ENCODE measurements at places on chromosomes 12 and 14.

- DNase-seq = no peak
Measured at GRCh38 chr12:18217966-18218365, 43.4 kb upstream of the PIK3C2G start.

- DNase-seq = no peak
Measured at GRCh38 chr12:58918469-58918844, 1.8 kb downstream of the LRIG3 start.

DNA sequence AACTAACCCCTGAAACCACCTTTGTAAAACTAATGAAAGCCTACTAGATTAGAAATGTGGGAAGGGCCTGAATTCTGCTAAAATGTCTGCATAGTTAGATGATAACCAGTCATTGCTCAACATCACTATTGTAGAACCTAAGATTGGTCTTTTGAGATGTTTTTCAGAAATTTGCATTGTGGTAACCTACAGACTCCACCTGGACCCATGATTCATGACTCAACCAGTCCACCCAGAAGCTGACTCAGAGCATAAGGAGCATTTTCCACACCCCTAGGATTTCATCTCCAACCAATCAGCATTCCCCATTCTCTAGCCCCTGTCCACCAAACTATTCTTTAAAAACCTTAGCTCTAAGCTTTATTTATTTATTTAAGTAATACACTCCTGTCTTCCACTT is 30.4 kb upstream of the CHGA start:
- DNase-seq = no peak

DNA sequence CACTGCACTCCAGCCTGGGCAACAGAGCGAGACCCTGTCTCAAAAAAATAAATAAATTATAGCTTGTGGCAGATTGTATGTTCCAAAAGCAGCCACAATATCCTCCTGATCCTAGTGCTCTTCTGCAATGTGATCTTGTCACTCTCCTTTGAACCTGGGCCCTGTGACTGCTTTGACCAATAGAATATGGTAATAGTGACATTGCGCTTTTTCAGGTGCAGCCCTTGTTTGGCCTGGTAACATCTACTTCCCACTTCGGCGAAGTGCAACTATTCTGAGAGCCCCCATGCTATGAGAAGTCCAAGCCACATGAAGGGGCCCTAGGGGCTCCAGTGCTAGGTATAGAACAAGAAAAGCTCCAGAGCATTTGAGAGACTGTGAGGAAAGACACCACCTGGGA is 31.1 kb upstream of the DENND5B start:
- no peak for DNase-seq

GRCh38 chr12:91565246-91565645 is 382.6 kb upstream of the DCN start:
- peak; percentile 16 for DNase-seq

- no peak for DNase-seq
Measured at GRCh38 chr12:131694116-131694838, 16.6 kb upstream of the SFSWAP start.

DNA sequence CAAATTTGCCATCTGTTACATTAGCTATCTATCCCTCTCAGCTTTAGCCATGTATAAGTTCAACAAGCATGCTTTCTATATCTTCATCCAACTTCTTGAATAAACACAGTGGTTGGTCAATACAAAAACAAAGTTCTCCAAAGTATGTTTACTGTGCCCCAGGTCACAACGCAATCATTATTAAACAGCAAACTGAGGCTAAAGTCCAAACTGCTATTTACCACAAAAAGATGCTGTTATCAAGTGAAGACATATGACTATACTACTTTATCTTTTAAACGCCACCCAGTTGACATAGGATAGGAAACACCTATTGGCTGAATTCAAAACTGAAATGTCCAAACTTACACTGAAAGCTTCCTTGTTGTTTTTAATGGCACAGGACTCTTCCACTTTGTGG is 11.7 kb downstream of the ZCCHC8 start:
- no peak for DNase-seq

- no peak for DNase-seq
Measured at GRCh38 chr12:209851-210250, 4.1 kb downstream of the SLC6A12 start.

- DNase-seq = no peak
Measured at GRCh38 chr12:43964961-43965360, 129.1 kb downstream of the TMEM117 start.

- DNase-seq = no peak
Measured at GRCh38 chr14:36162267-36162666, 14.3 kb downstream of the PTCSC3 start.

- no peak for DNase-seq
Measured at GRCh38 chr12:57103856-57104255, 7.3 kb downstream of the STAT6 start.

- no peak for DNase-seq
Measured at GRCh38 chr12:117318591-117318990, 42.8 kb downstream of the NOS1 start.

- DNase-seq = no peak
Measured at GRCh38 chr12:87923361-87923760, 105.8 kb downstream of the C12orf50 start.

DNA sequence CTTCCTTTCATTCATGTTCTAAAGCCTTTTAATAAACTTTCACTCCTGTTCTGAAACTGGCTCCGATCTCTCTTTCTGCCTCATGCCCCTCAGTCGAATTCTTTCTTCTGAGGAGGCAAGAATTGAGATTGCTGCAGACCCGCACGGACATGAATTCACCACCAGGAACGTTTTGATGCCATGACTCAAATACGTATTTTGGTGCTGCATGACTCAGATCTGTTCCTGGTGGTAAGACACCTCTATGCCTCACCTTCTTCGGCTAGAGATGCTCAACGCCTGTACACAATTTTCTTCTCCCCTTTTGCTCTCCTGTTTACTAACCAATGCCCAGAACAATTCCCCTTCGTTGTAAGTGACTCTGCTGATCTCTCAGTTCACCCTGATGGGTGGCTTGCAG is 52.0 kb upstream of the RIMBP2 start:
- DNase-seq = no peak

DNA sequence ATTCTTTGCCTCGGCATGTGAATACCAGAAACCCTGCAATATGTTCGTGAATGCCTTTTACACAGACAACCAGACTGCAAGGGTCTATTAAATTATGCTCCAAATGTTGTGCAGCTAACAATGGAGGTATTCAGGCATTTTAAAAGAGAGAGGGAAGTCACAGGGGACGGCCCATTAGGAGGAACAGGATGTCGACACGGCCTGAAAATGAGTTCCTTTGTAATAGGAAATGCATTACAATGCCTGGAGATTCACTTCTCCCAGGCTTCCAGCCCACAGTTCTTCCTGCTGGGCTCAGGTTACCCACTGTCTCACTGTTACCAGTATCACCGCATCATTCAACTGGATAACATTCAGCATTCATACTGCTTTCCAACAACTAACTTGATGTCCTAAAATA is 2.5 kb downstream of the DUSP6 start:
- DNase-seq = no peak

GRCh38 chr12:3038926-3039510 is 38.2 kb upstream of the TSPAN9 start:
- no peak for DNase-seq

DNA sequence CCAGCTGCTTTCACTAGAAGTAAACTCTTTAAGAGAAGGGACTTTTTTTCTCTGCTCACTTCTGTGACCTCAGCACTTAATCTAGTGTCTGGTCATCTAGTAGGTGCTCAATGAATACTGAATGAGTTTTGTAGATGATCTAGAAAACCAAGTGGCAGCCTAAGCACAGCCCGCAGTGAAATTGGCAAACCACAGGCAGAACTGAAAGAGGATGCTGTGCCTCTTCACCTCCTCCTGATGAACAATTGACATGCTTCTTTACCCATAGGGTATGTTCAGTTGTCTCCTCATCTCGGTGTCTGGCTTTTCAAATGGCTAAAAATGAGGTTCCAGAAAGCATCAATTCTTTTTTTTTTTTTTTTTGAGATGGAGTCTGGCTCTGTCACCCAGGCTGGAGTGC is 399.5 kb downstream of the RMST start:
- DNase-seq = no peak

GRCh38 chr12:57797933-57798332 is 15.3 kb downstream of the TSFM start:
- DNase-seq = no peak

GRCh38 chr12:11746940-11747716 is 97.7 kb downstream of the ETV6 start:
- DNase-seq = no peak

GRCh38 chr12:73547421-73547820 is 990.2 kb upstream of the ATXN7L3B start:
- DNase-seq = no peak

DNA sequence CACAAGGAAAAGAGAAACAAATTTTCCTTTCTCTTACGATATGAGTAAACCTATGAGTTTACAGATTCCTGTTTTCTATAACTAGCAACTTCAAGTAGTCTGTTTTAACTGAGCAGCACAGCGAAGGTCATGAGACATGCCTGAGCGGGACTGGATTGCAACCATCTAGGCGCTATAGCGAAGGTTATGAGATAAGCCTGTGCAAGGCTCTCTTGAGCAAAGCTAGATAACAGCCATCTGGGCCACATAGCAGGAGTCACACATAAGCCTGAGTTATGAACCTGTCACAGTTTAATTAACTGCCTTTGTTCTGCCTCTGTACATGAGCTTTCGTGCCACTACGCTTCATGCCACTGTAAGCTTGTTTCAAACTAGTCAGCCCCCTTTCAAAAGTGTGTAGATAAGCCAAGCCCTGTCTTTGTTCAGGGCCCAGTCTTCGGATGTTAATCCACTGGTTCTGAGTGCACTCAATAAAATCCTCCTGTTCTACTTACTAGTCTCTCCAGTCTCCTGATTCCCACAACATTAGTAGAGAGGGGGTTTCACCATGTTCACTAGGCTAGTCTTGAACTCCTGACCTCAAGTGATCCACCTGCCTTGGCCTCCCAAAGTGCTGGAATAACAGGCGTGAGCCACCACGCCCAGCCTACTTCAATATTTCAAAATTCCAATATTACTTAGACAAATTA is 47.1 kb downstream of the SEC23A start:
- no peak for DNase-seq

DNA sequence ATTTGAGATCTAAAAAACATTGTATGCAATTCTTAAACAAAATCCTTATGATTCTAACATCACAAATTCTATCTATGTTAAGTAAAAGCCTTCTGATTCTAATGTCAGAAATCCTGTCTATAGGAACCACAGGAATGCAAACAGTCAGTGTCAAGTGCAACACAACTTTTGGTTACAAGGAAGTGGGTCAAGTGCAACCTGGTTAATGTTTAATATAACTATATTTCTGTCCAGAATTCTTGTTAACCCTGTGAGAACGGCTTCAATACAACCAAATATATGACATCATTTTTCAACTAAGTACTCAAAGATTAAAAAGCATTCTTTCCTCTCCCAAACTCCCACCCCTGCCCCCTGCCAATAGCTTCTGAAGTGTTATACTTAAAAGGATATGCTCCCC is 107.9 kb upstream of the PLEKHA5 start:
- no peak for DNase-seq

GRCh38 chr12:50924131-50924438 is 28.3 kb upstream of the HIGD1C start:
- no peak for DNase-seq

GRCh38 chr14:70999117-70999516 is 91.9 kb downstream of the PCNX1 start:
- no peak for DNase-seq

DNA sequence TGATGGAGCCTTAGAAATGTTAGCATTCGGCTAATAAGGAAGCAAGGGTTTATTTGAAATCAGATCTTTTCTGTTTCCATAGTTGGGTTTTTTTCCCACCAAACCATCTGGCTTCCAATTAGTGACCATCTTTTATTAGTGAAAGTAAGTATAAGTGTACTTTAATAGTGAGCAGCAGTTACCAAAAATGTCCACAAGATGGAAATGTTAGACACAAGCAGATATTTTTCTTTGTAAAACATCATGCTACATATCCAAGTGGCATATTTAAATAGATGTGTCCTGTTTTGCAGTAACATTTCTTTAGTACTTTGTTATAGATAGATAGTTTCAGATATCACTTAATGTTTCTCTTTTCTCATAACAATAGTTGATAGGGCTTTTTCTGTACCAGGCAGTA is 28.8 kb downstream of the YEATS4 start:
- DNase-seq = no peak

- DNase-seq = no peak
Measured at GRCh38 chr14:91298576-91298975, 54.1 kb upstream of the GPR68 start.

- DNase-seq = no peak
Measured at GRCh38 chr14:89171628-89172027, 245.4 kb downstream of the FOXN3 start.

DNA sequence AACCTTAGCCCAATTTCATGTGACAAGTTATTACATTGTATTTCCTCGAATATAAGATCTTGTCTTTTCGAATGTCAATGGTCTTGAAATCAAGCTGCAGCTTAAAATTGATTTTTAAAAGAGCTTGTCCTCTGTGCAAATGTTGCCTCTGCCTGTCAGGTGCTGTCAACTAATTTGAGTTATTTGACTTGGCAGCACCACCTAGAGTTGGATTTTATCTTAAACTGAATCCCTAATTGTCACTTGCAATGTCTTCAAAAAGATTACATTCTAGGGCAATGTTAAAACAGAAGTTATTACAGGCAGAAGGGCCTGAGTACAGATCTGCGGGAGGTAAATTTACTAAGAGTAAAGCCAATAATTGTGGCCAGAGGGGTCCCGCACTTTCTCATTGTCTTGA is 26.2 kb upstream of the TUNAR start:
- DNase-seq = no peak

- DNase-seq = no peak
Measured at GRCh38 chr14:98210045-98210672, 1061.8 kb downstream of the BCL11B start.

- DNase-seq = no peak
Measured at GRCh38 chr14:62908506-62908905, 136.8 kb downstream of the KCNH5 start.

DNA sequence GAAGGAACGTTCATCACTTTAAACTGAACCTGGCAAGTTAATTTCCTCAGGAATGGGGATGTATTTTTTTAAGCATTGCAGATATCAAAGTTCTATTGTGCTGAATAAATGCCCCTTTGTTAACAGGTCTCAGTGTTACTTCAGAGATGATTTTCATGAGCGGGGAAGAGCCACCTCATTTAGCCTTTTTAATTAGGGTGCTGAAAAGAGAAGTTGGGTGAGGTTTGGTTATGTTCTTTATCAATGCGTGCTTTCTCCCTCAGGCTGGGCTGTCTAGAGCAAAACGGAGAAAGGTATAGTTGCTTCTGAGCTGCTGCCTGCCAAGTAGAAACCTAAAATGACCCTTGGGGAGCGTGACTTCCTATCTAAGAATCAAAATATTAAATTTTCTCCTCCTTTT is 8.0 kb upstream of the HIP1R start:
- no peak for DNase-seq

DNA sequence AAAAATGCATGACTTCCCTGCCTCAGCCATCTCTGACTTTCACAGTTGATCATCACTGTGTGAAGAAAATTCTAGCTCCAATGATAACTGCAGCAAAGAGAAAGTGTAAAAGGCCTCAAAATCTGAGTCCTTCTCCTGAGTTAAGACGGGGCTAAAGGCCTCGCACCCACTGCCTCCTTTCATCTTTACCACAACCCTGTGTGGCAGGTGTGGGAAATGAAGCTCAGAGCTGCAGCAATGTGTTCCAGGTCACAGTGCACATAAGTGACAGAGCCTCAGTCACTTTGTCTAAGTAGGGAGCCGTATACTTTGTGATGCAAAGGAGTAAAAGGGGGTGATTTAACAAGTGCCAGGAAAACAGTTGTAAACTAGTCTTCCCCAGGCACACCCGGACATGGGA is 144.7 kb upstream of the TMCC3 start:
- DNase-seq = no peak

- no peak for DNase-seq
Measured at GRCh38 chr12:14564336-14564959, 3.2 kb downstream of the PLBD1 start.

- no peak for DNase-seq
Measured at GRCh38 chr14:73829526-73830431, 21.9 kb upstream of the PTGR2 start.
